ENCODE measurements at places on chromosomes 3 and 15.

DNA sequence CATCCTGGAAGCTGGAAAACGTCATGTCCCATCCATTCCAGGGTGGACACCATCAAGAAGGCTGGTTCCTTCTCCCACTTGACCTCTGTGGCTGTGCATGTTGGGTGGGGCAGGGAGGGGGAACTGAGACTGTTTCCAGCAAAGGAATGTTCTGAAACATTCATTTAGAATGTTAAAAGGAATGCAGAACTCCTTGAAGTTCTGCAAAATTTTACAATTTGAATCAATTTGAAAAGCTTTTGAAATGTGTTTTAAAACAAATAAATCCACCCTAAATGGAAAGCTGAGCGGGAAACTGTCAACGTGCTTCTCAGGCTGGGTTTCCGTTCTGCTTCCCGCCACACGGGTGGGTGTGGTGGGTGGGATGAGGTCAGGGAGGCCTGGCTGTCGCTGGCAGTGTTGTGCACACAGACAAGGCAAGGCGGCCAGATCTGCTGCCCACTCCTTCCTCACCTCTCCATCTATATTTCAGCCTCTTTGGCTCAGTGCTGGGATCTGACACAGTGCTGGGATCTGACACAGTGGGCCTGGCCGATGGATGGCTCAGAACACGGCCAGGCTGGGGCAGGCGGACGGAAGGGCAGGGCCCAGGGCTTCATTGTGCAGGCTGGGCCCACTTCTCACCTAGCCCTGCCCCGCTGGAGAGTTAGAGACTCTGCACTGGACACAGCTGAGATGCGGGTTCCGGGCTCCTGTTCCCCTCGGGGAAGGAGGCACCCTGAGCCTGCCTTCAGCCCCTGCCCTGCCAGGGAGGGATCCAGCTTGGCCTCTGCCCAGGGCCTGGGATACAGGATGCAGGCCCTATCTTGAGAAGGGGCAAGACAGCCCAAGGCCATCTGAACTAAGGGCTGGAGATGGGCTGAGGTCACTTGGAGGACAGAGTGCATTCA is 110.4 kb downstream of the TMEM266 start:
- DNase-seq, result no peak

- DNase-seq, result no peak
Measured at GRCh38 chr3:186075931-186076567, 32.8 kb downstream of the ETV5 start.

DNA sequence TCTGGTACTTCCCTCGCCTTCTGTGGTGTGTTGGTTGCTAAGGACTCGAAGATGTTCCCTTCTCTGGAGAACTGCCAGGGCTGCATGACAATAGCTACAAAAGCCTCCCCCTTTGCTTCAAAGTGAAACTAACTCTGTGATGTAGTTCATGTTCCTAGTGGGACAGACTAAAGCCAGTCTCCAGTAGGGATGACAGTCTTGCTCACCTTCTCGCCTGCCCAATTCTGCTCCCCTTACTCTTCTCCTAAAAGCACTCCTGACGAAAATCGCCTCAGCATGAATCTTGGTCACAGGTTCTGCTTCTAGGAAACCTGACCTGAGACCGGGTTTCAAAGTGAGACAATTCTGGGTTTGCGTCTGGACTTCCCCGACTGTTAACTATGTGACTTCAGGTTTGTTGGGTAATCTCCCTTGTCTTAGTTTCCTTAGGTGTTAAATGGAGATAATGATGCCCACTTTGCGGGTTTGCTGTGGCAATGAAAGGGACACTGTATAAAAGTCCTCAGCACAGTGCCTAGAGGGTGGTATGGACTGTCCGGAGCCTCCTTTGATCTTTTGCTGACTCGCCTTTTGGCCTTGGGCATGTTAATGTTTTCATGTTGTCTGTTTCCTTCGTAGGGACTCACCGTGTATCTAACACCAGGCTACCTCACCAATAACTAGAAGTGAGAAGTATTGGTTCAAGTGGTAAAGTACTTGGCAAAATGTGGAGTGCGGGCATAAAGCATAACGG is 24.9 kb upstream of the THRB start:
- DNase-seq, result no peak

- DNase-seq, result no peak
Measured at GRCh38 chr3:196419386-196419785, 12.8 kb downstream of the UBXN7 start.

GRCh38 chr15:63953524-63953923 is 92.8 kb downstream of the DAPK2 start:
- no peak for DNase-seq

DNA sequence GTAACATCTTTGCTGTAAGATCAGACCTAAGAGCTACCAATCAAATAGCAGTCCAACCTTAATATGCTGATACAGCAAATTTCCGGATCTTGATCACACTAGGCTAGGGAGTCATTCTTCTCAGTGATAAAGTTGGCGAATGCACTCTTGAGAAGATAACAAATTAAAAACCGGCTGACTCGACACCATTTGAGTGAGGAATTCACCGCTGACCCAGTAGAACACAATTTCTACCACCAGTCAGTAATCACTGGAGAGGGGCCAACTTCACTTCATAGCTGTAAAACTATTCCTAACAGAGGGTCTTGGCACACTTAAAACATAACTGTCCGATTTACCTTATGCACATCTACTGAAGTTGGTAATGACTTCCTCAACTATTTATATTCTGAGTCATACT is 47.2 kb downstream of the MEIS2 start:
- DNase-seq, result no peak

DNA sequence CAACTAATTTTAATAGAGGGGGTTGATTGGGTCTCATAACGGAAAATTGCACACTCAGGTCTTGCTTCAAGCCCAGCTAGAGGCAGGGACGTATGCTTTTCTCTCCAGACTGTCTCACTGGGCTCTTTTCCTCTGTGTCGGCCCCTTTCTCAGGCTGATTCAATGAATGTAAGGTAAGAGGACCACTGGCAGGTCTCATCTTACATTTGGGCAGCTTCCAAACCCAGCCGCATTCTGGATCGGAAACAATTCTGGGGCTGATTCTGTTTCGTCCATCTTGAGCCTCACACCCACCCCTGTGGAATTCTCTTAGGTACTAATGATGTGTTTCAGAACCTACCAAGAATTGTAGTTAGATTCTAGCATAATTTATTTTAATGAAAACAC is 40.7 kb downstream of the TMEM212 start:
- DNase-seq, result no peak

DNA sequence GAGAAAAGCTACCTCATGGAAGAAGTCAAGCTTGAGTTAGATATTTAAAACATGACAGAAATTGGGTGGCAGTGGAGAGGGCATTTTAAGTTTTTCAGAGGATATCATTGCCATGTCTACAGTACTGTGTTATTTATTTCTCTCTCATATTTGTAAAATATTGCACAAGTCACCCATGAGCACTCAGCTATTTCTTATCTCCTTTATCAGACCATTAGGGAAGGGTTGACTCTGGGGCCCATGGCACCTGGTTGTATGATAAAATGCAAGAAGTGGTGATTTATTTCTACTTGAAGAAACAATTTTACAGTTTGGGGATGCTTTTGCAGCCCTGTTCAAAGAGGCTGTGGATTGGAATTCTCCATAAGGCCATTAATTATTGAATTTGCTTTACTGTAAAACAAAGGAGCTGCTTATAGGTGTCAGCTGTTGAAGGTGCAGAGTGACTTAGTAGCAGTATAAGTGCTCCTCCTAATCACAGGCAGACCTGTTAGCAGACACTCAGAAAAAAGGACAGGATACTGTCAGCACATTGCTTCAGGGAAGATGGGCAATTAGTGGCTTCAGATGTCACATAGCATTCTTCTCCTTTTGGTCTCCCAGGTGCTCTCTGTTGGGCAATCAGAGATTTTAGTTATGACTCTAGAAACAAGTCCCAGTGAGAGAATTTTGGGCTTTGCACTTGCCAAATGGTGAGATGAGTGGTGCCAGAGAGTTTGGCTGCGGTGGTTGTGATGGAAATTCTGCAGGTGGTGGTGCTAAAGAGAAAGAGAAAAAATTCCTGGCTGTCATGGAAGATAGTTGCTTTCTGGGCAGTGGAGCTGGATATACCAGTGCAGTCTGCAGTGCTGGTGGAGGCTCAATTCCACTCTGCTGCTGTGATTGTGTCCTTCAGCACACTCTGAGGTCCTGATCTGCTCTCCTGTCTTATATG is 129.7 kb upstream of the ROPN1 start:
- no peak for DNase-seq

DNA sequence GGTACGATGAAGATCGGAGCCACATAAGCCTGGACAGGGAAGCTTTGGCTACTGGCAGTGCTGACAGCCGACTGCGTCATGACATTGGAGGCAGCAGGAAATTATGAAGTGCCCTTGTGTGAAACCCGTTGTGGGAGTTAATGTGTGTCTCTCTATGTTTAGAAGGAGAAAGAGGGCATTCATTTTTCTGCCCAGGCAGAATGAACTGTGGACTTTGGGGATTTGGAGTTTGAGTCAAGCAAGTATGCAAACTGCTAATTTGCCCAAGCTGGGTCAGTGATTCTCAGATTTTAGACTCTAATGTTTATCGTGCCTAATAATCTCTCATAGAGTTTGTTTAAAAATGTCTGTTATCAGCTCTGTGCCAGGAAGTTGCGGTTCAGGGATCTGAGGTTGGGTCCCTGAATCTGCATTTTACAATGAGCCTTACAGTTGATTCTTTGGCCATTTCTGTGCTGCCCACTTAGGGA is 5.6 kb downstream of the CTXND1 start:
- no peak for DNase-seq

GRCh38 chr15:28901587-28901980 is 15.8 kb downstream of the APBA2 start:
- no peak for DNase-seq

- no peak for DNase-seq
Measured at GRCh38 chr3:9780910-9781309, 11.2 kb upstream of the CAMK1 start.

- no peak for DNase-seq
Measured at GRCh38 chr3:122111974-122112373, 56.8 kb downstream of the CD86 start.
